ENCODE measurements at places on chromosomes 16 and 17. TPM values are rescaled to one million over a fixed set of nuclear protein-coding genes. Genes with fewer than 3 reads are reported as not detected.

GRCh38 chr17:82283208-82283749 is 9.8 kb upstream of the CSNK1D start:
- DNase-seq: peak; percentile 81

- DNase-seq: no peak
Observed at GRCh38 chr16:59392911-59393310, 658.8 kb upstream of the GOT2 start.

DNA sequence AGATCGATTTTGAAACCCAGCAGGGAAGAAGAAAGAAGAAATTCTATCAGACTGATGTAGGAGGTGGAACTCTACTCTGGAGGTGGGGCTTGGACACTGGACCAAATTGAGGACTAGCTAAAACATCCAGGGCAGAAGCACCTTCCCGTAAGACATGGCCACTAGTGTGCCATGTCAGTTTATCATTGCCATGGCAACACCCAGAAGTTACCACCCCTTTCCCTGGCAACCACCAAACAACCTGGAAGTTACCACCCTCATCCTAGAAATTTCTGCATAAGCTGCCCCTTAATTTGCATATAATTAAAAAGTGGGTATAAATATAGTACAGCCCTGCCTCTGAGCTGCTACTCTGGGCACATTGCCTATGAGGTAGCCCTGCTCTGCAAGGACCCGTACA is 66.7 kb downstream of the NACA2 start:
- DNase-seq: no peak

- DNase-seq: no peak
Observed at GRCh38 chr17:8029121-8029520, 9.7 kb upstream of the ALOX15B start.

DNA sequence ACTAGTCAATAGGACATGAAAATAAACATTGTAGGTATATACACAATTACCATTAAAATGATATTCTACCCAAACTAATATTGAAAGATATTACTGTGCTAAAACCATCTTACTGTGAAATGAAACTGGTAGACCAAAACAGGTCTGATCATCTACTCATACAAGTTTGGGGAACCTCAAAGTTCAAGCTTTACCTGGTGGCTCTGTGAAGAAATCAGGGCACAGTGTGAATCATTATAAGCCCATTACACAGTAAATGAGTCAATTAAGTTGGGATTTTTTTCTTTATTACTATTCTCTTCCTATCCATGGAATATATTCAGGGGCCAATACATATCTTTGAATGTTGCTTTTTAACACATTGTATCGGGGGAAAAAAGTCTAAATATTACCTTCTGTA is 57.1 kb downstream of the HELZ start:
- DNase-seq: no peak

DNA sequence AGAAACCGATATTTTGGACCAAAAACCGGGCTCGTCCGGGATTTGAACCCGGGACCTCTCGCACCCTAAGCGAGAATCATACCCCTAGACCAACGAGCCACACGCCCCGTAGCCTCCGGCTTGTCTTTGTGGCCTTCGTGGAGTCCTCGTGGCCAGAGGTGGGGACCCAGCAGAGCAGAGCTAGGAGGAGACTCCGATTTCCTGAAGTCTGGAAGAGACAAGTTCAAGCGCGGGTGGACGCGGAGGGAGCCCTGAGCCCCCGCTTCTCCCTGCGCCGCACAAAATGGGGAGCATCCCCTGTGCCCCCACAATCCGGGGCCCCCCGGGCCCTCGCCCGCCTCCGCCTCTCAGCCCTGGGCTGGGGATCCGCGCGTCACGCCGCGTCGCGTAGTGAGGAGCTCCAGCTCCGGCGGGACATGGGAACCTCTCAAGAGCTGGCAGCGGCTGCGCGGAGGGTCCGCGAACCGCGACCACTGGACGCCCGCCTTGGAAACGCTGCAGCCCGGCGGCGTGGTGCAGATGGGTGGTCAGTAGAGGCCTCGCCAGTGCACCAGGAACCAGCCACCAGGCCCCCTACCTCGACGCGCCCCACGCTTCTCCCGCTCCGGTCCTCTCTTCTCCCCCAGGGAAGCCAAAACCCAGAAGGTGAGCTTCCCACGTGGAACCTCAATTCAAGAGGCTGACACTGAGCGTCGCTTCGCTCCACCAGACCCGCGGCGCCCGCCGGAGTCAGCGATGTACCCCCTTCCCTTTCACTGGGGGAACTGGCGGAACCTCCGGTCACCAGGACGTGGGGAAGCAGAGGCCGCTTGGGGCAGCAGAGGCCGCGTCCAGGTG is 5.2 kb upstream of the OR1F1 start:
- DNase-seq: no peak

DNA sequence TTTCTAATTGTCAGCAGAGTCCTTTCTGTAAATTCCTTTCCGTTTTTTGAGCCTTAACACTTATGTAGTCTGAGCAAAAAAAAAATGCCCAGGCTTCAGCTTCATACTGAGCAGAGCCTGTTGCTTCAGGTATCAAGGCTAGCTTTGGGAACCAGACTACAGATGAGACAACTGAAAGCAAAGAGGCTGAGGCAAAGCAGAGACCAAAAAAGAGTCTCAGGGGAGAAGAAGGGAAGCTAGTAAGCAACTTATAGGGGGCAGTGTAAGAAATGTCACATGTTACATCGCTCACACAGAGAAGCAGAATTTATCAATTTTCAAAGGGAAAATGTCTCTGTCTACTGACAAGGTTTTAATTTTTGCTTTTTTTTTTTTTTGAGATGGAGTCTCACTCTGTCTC is 3.3 kb downstream of the HASPIN start:
- no peak for DNase-seq

DNA sequence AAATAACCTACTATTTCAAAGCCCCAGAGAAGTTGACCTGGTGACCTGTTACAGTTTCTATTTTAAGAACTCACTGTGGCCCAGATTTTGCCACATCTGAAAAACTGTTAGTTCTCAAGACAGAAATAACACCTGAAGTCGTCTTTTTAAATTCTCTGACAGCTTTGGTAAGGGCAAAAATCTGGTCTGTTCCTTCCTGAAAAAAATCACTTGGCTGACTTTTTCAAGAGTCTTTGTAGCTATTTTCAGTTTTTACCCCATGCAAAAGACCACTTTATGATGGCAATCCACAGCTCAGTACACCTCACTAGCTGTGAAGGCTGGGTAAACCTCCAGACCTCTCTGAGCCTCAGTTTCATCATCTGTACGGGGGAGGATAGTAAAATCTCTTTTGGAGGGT is 60.7 kb upstream of the SREBF1 start:
- DNase-seq: no peak

- peak; percentile 13 for DNase-seq
Observed at GRCh38 chr17:13031718-13032350, 14.0 kb upstream of the ELAC2 start.

- DNase-seq: no peak
Observed at GRCh38 chr17:50961282-50962220, 95.4 kb upstream of the TOB1 start.

- DNase-seq: no peak
Observed at GRCh38 chr16:6356911-6357310, 975.7 kb upstream of the RBFOX1 start.

- DNase-seq: no peak
Observed at GRCh38 chr16:82732461-82732860, 105.7 kb downstream of the CDH13 start.

GRCh38 chr17:10681866-10682446 is 15.4 kb downstream of the SCO1 start:
- DNase-seq: no peak

NPIPA3 gene
- polyA plus RNA-seq: 1.4 TPM

HCRT gene
- polyA plus RNA-seq: not detected

DLG4 gene
- 11.6 TPM for polyA plus RNA-seq

EVPL gene
- polyA plus RNA-seq: not detected

HEATR9 gene
- polyA plus RNA-seq: not detected

MGRN1 gene
- 8.6 TPM for polyA plus RNA-seq

EPN3 gene
- not detected for polyA plus RNA-seq
